ENCODE measurements at places on chromosomes 1 and 21. TPM values are rescaled to one million over a fixed set of nuclear protein-coding genes. Genes with fewer than 3 reads are reported as not detected.

GRCh38 chr1:245054507-245055270 lies 100.1 kb upstream of the KIF26B start:
- peaks cover 8% of the 10 kb centered on the region for H3K4me1 ChIP-seq
- no peak overlapping the region for H3K4me3 ChIP-seq
- no peak for DNase-seq

GRCh38 chr1:119359730-119360129 lies 8.9 kb upstream of the HAO2 start:
- H3K36me3 ChIP-seq, result no peaks in the 10 kb centered on the region
- DNase-seq, result no peak
- no peak overlapping the region for H3K4me3 ChIP-seq
- H3K27me3 ChIP-seq, result no peaks in the 10 kb centered on the region
- no peak overlapping the region for H3K27ac ChIP-seq

The HFM1 gene
- 0.16 TPM for polyA plus RNA-seq

The SLFNL1 gene
- polyA plus RNA-seq, result 3.7 TPM
